ENCODE measurements at places on chromosomes 5 and 9.

DNA sequence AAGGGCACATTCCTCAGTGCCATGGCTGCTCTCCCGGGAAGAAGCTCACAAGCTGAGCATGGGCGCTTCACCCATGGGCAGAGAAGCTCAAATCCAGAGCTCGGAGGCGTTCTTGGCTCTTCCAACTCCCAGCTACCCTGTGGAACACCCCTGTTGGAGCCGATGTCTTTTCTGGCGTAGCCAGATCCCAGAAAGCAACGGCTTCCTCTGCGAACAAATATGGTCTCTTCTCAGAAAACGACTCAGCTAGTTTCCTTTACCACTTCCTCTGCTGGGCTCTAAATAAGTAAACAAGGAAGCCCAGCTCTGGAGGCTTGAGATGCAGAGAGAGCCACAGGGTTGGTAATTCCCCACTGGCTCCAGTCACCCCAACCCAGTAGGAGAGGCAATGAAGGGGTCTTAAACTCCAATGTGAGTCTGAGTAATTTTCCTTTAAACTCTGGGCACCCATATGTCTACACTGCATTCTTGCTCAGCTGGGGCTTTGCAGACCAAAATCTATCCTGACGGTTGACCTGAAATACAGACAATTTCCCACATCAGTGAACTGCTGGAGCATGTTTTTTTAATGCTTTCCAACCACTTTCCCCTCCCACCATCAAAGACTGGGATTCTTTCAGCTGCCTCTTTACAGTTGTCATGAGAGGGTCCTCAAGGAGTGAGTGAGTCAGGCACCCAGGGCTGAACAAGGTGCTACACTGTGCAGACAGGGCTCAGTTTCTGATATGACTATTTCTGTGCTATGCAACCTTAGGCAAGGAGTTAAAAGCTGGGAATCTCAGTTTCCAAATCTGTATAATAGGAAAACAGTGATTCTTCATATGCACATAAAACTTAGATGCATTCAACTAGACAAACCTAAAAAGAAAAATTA, at the start of gene LCP2:
LCP2 (minus strand) TSS at position 189 of the 874 bp plus-strand sequence; CDS start at position 23, 166 bp downstream.
- no peak for DNase-seq

DNA sequence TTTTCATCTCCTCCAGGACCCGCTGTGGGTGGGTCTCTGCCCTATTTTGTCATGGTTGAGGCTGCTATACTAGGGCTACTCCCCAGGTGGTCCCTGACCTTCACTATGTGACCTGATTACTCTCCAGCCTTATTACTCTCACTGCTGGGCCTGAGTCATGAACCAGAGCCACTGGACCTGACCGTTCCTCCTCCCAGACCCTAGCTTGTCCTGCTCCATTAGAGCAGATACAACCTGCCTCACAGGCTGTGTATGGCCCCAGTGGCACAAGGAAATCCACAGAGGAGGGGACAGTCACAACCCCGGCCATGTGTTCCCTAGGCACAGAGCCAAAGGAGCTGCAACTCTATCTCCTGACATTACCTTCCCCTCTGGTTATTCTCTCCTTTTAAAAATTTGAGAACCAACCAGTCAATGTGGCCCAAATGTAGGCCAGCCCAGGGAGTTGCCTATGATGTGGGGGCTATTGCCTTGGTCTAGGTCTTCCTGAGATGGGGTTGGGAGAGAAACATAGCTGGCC, 96.0 kb upstream of the FSTL4 start:
- DNase-seq: no peak

- no peak for DNase-seq
Observed at GRCh38 chr5:134131578-134132350, 17.3 kb downstream of the TCF7 start.

GRCh38 chr5:1654786-1655495, 131.2 kb upstream of the LPCAT1 start:
- DNase-seq: no peak

DNA sequence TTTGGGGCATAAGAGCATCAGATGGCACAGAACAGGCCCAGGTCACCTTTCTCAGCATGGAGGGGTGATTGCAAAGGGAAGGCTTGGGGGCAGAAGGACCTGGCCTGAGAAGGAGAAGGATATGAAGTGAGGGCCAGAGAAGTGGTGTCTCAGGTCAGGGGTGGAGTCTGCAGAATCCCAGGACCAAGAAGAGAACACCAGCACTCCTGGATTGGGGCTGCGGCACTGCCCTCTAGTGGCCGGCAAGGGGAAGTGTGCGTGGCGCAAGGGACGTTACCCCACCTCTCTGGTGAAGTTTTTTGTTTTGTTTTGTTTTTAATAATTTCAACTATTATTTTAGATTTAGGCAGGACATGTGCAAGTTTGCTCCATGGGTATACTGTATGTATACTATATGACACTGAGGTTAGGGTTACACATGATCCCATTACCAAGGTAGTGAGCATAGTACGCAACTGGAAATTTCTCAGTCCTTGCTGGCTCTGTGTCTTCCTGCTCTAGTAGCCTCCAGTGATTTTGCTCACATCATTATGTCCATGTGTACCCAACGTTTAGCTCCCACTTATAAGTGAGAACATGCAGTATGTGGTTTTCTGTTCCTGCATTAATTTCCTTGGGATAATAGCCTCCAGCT, 1548.6 kb downstream of the EFNA5 start:
- no peak for DNase-seq

- DNase-seq: no peak
Observed at GRCh38 chr9:35984021-35984420, 26.1 kb upstream of the OR2S2 start.

GRCh38 chr9:114682846-114683245, 854 bp upstream of the TEX48 start:
- no peak for DNase-seq

Measured in NCI-H1105 (cell line).